ENCODE measurements at places on chromosomes 4 and X. TPM values are rescaled to one million over a fixed set of nuclear protein-coding genes. Genes with fewer than 3 reads are reported as not detected.

Gene C1QTNF7
- total RNA-seq: not detected

Gene PAGE3
- not detected for total RNA-seq

Gene GABRB1
- not detected for total RNA-seq

Gene MAGEB10
- not detected for total RNA-seq

Gene RPA4
- 1.2 TPM for total RNA-seq

Gene SUV39H1
- total RNA-seq: 1.2 TPM

Gene FGF5
- 0.51 TPM for total RNA-seq

Gene ADH1A
- total RNA-seq: not detected

Gene KLHL5
- total RNA-seq: 84.6 TPM

Gene CCNA2
- 1.4 TPM for total RNA-seq

Gene WDR44
- 7.1 TPM for total RNA-seq

Gene ADH1B
- total RNA-seq: 0.26 TPM

Gene ZBTB33
- total RNA-seq: 11.8 TPM

Gene ANK2
- 5.8 TPM for total RNA-seq

Gene SLC9A7
- 8.2 TPM for total RNA-seq

Gene CORIN
- total RNA-seq: 0.38 TPM

Gene NAP1L2
- total RNA-seq: 0.38 TPM

Gene ITM2A
- 1.8 TPM for total RNA-seq
